ENCODE measurements at places on chromosomes 3 and 15.

DNA sequence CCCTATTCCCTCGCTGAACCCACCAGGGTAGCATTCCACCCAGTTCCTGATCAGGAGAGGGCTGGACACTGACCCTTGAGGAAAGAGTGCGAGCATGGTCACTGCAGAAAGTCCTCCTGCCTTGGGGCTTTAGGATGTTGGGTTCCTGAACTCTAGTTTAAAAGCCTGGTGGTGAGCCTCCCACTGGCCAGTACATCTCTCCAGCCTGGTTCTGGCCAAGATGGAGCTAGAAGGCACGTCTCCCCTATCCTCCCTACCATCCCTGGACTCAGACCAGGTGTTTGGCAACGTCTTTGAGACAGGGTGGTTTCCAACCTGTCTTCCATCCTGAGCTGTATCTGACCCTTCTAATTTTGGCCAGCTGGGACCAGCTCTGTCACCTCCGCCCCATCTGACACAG, 31.4 kb downstream of the NBEAL2 start:
- DNase-seq = no peak

GRCh38 chr3:149150436-149150835, 21.0 kb downstream of the HPS3 start:
- no peak for DNase-seq

DNA sequence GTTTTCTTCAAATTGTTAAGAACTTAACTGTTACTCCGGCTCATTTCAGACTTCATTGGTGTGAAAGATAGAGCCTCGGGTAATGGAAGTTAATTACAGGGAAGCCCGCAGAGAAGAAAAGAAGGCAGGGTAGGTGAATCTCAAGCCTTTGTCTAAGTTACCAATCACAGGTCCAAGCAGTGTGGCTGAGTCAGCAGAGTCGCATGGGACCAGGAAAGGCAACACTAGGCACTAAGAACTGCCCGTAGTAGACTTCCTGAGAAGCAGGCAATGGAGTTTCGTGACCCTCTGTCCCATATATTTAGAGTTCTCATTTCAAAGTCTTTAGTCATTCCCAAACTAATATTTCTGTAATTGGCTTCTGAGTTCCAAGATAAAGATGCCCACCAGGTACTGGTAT, 122.9 kb upstream of the STT3B start:
- no peak for DNase-seq

- no peak for DNase-seq
These were observed 42.5 kb downstream of the CAPN3 start for GRCh38 chr15:42401544-42402454.

GRCh38 chr3:57942872-57943283, 65.3 kb upstream of the FLNB start:
- DNase-seq = no peak

DNA sequence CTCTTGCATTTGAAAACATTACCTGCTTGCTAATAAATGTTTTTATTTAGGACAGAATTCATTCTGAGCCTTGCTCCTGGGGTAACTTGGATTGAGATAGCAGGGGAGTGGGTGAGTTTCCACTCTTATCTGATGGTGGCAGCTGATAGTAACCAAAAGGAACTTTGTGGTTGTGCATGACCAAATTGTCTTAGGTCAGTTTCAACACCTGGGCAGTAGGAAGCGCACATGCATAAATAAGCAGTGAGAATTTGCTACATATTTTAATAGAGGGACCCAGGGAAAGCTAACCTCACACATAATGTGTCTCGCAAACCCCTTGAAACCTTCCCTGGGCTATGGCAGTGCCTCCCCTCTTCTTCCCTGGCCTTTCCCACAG, 65.4 kb upstream of the XCR1 start:
- DNase-seq = no peak

GRCh38 chr15:42608110-42608531, 32.7 kb downstream of the STARD9 start:
- DNase-seq = no peak

GRCh38 chr15:43514241-43515057, 3.0 kb upstream of the MAP1A start:
- no peak for DNase-seq

DNA sequence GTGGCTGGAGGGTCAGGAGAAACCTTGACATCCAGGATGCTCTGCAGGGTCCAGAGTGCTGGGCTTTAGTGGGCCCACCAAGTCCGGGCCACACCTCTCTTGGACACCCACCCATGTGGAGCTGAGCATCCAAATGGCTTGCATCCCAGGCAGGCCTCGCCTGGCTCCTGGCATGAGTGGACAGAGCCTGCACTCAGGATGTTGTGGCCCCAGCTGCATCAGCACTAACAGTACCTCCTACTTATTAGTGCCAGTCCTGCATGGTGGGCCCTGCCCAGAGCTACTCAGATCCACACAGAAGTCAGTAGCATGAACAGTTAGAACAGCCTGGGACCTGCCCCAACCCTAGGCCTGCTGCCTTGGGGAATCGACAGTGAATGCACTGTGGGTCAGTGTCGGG, 42.2 kb upstream of the MRPS22 start:
- no peak for DNase-seq

DNA sequence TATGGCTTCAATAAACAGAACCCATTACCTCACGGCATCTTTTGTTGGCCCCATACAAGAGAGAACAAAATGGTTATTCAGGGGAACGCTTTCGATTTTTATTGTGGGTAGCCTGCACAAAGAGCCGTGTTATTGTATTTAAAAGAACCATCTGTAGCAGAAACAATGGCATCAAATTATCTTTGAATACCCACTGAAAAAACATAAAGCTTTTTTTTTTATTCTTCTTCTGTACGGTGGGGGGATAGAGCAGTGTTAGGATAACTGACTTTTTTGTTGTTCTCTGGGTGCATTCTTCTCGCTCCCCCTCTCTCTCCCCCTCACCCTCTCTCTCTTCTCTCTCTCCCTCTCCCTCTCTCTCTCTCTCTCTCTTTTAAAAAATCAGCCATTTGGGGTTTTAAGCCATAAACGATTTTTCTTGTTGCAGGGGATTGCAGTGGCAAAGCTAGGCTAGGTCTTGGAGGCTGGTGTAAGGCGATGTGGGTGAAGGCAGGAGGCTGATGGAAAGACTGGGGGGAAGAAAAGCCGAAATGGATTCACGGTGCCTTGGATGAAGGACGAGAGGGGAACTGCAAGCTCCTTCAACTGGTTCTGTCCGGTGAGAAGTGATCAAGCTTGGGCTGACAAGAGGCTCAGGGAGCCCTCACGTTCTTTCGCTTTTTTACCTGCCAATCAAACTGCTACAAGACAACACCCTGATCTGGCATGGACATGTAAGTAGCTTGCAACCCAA, 12.4 kb upstream of the SOX2 start:
- DNase-seq = no peak

Measured in NT2/D1 (cell line).